ENCODE measurements at places on chromosomes 6 and 20.

DNA sequence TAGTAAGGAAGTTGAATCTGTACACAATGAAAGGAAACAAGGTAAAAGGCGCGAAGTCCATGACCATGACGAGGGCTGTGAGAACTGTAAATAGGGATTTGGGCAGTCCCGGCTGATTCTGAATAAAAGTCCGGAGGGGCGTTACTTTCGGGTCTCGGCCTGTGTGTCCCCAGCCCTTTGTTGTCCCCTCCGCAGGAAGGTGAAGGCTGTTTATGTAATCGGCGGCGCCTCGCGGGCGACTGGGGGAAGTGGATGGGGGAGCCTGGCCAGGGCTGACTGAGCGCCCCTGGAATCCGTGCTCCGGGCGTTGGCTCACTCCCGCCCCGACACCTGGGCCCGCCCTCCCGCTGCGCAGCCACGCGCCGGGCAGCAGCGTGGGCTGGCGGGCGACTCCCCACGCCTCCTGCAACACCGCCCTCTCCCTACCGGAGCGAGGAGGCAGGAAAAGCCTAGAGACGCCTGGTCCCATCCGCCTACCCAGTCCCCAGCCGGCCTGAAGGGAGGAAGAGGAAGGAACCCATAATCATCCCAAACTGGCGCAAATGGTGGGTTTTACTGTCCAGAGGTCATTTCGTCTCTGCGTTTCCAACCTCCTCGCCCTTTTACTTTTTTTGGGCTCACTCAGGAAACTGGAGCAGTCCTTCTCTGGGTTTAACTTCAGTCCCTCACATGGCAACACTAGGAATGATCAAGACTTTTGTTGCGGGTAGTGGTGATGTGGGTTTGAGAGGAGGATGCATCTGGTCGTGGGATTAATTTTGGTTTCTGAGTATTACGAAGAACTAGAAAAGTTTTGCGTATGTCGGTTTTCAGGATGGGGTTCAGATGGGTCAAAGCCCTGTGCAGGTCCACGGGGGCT lies 12.1 kb downstream of the TRIM31 start:
- DNase-seq: no peak

GRCh38 chr20:43322851-43323250 lies 133.1 kb upstream of the PTPRT start:
- no peak for DNase-seq

DNA sequence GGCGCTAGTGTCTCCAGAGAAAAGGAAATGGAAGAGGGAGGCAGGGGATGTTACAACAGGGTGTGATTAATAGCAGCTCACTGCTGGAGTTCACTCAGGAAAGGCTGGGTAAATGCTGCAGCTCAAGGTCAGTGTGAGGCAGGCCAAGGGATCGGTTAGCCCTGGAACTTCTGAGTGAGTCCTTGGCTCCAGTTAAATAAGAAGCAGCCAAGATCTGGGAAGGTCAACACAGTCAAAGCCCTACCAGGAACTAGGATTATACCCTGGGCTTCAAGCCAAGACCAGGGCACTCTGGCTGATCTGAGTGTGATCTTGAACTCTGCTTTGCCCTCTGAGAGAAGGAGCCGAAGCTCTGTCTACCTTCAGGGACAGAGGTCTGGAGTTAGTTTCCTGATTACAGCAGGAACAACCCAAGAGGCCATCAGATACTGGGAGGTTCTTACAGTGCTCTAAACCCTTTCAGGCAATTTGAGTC lies 44.3 kb downstream of the TPD52L1 start:
- no peak for DNase-seq

- no peak for DNase-seq
Measured at GRCh38 chr6:56932910-56933477, 21.9 kb upstream of the BEND6 start.

DNA sequence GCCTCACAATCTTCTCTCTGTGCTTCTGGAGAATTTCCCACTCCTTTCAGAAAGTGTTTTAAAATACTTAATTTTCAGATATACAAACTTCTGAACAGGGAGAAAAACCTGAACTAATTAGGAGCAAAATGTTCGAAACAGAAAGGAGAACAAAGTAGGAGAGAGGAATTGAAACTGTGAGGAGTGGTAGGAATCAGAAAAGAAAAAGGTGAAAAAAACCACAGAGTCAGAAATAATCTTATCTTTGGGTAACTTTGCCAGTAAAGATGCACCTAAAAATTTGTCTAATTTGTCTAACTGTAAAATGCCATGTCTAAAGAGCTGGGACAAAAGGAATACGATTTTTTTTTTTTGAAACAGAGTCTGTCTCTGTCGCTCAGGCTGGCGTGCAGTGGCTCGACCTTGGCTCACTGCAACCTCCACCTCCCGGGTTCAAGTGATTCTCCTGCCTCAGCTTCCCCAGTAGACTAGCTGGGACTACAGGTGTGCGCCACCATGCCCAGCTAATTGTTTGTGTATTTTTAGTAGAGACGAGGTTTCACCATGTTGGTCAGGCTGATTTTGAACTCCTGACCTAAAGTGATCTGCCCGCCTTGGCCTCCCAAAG lies 4.7 kb upstream of the RIPOR2 start:
- no peak for DNase-seq

GRCh38 chr6:34589140-34589539 lies 33.0 kb upstream of the SPDEF start:
- no peak for DNase-seq

DNA sequence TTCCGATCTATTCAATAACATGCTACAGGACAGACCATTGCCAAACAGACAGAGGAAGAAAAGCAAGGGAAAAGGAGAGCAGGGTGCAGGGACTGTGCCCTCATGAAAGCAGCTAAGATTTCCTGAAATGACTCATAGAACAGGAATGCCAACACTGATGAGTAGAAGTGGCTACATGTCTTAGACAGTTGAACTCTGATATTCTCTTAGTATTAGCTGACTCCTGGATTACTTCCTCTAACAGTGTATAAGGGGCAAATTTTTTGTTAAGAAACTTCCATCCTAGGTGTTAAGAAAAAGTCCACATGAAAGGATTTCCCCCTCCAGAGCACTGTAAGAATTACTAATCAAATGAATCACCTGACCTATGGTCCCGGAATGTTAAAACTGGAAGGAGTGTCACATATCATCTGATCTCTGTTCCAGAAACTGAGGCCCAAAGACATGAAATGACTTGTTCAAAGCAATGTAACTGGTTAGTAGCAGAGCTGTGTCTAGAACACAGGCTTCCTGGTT lies 224.9 kb downstream of the IBTK start:
- DNase-seq: no peak

GRCh38 chr6:118122161-118122725 lies 215.2 kb downstream of the SLC35F1 start:
- no peak for DNase-seq

DNA sequence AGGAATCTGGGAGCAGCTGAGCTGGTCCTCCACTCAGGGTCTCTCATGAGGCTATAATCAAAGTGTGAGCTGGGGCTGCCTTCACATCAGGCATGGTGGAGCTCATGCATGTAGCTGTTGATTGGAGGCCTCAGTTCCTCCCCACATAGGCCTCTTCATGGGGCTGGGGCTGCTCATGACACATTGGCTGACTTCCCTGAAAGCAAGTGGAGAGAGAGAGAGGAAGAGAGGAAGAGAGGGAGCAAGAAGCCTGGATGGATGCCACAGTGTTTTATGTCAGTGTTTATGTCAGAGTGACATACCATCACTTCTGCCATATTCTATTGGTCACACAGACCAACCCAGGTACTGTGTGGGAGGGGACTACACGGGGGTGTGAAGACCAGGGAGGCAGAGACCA lies 43.8 kb downstream of the EYA2 start:
- DNase-seq: no peak

DNA sequence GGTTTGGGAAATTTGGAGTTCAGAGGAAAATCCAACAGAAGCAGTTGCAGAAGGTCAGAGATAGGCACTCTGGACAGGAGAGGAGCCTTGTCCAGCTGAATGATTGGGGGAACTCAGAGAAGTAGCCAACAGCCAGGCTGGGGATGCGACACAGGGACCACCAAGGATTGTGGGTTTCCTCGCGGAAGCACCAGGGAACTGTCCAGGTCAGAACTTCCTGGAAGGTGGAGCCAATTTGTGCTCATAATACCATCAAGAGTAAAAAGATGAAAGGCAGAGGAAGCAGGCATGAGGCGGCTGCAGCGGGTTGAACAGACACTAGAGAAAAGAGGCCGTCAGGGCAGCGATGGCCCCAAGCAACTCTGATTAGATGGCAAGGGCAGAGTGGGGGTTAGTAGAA lies 33.7 kb downstream of the MDFI start:
- no peak for DNase-seq

DNA sequence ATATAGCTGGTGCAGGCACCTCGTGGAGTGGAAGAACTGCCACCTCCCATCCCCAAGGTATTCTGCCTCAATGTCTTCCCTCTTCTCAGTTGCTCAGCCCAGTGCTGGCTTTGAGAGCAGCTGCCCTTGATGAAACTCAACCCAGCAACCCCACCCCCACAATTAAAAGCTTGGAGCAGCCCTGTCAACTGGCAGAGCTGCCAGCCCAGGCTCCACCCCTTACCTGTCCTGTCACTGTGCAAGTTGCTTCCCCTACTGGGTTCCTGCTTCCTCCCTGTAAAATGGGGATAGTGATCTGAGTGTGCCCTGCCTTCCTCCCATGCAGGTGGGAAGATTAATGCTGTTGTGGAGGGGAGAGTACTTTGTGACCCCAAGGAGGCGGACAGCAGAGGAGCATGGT lies 4.5 kb downstream of the TMEM63B start:
- no peak for DNase-seq

DNA sequence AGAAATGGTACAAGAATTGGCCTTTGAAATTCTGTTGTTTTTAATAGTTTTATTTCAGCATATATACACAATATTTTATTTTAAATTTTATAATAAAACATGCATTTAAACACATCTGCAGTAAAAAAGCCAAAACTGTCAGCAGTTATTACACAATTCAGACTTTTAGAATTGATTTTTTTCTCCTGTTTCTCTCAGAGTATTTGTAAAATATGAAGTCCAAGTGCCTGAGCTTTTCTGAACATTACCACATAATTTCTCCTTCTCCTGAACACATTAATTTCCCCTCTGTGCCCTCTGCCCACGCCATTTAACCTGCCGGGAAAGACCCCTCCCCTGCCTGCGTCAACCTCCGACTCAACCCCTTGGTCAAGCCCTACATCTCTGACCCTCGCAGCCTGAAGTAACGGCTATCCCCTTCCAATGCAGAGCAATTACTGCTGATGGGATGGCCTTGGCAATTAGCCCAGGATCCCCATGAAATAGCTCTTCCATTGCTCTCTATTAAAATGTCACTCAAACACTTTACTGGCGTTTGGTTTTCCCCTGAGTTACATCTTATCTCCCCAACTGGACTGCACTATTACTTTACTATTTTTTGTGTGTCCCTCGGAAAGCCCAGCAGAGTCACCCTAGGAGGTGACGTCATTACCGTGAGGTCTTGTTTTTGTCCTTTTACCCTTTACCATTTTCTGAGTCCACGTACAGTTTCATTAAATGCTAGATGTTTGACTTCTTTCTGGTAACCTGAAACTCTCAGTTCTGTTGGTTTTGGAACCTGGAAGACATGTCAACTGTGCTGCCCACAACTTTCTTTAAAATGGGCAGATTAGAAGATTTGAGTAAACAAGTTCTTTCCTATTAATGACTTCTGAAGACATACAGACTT lies 146.7 kb upstream of the TAB2 start:
- DNase-seq: no peak

DNA sequence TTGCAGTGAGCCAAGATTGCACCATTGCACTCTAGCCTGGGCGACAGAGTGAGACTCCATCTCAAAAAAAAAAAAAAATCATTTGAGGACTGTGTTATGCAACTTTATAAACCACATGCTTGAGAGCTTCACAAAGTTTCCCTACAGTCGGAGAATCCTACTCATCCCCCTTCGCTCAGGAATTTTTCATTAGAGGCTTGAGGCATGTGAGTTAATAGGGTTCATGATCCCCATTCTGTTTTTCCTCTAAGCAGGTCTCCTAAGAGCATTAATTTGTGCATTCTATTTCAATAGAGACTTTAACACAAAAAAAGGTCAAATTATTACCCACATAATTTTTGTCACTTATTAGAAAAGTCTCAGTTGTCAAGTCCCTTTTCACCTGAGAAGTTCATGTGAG lies 103.7 kb upstream of the SOX4 start:
- DNase-seq: no peak

DNA sequence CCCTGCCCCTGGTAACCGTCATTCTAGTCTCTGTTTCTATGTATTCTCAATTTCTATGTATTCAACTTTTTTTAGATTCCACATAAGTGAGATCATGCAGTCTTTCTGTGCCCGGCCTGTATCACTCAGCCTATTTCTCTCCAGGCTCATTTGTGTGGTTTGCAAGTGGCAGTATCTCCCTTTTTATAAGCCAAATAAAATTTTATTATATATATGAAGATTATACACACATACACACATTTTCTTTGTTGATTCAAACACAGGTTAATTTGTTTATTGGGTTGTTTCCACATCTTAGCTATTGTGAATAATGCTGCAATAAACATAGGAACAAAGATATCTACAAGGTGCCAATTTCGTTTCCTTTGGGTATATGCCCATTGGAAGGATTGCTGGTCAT lies 571.7 kb downstream of the DHX35 start:
- DNase-seq: no peak

- DNase-seq: no peak
Measured at GRCh38 chr6:81838031-81838430, 85.5 kb upstream of the TENT5A start.

DNA sequence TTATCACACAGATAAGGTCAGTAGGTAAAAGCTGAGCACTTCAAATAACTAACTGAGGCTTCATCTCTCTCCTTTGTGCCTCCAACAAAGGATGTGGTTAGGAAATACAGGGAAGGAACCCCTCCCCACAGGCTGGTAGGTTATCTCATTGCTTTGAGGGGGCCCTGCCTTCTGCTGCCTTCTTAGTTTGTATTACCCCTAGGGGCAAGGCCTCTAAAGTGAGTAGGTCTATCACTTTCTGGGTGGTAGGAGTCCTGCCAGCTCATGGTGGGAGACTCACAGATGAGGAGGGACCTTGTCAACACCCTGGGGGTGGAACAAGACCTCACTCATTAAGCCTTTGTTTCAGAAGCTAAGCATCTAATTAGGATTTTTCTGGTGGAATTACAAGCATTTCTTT lies 34.6 kb downstream of the EDN1 start:
- no peak for DNase-seq

DNA sequence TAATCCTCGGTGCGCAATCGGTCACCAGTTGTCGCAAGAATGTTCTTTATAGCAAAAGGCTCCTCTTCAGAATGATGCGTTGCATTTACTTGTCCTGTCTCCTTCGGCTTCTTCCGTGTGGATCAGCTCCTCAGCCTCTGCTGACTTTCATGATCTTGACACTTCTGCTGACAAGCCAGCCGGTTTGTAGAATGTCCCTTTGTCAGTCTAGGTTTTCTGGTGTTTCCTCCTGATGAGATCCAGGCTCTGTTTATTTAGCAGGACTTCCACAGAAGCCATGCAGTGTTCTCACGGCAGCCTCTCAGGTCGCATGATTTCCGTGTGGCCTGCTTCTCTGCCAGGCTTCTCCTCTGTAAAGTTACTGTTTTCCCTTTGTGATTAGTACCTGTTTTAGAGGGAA lies 66.9 kb downstream of the STX11 start:
- DNase-seq: no peak

GRCh38 chr6:22332216-22332615 lies 35.4 kb upstream of the PRL start:
- no peak for DNase-seq

GRCh38 chr20:14657266-14658005 lies 320.0 kb upstream of the FLRT3 start:
- no peak for DNase-seq
